ENCODE measurements at places on chromosomes 11 and 22.

DNA sequence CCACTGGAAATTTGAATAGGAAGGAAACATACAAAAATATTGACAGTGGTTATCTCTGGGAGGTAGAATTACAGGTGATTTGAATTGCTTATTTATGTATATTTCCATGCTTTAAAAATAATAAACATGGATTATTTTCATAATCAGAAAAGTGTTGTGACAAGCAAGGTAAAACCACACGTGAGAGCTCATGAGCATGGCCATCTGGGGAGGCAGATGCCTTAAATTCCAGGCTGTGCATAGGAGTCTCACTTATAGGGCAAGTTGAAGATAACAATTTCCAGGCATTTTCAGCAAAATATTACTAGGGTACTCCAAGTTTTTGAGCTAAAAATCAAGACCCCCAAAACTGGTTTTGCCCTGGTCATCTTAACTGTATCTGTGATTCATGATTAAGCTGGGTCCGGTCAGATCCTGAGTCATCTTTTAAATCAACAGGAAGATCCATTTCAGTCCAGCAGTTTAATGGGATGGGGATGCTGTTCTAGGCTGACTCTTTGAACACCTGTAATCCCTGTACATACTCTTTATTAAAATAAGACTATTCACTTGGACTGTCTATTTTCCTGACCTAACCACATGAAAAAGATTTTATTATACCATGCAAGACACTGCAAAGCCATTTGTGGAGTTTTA, 115.8 kb upstream of the NARS2 start:
- DNase-seq = no peak

DNA sequence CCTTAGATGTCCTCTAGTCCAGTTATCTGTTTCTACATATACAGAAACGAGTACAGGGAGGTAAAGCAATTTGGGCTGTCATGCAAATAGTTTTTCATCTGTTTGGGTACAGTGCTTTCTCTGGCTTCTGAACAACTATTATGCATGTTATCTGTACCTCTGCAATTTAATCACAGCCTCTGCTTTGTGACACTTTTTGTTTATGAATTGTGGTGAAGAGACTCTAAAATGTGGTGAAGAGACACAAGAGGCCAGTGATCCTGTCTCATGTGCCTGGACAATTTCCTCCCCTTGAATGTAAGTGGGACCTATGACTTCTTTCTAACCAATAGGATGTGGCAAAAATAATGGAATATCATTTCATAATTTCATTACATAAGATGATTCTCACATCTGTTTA, 130.3 kb upstream of the ARHGAP42 start:
- no peak for DNase-seq

DNA sequence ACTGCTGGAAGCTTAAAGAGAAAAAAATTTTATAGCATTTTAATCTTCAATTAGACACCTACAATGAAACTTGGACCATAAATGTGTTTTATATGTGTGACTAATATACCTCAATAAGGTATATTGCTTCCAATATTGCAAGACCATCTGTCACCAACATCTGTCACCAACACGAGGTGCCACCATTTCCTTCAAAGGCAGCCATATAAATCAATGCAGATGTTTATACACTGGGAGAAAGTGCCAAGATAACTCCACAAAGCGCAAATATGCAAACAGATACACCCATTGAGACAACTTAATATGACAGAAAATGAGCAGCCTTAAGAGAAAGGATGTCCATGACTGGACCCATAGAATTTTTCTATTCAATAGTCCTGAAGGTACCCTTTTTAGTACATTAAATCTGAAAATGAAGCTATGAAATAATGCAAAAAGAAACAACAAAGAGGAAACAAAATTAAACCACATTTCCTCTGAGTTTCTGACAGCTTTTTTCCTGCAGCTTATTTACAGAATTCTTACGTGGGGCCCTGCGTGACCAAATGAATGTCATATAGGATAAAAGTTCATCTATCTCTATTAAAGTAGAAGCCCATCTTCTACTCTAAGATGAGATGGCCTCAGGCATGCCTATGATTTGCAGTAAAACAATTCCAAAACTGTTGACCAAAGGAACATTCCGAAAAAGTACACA, 12.5 kb downstream of the MPZL3 start:
- no peak for DNase-seq

DNA sequence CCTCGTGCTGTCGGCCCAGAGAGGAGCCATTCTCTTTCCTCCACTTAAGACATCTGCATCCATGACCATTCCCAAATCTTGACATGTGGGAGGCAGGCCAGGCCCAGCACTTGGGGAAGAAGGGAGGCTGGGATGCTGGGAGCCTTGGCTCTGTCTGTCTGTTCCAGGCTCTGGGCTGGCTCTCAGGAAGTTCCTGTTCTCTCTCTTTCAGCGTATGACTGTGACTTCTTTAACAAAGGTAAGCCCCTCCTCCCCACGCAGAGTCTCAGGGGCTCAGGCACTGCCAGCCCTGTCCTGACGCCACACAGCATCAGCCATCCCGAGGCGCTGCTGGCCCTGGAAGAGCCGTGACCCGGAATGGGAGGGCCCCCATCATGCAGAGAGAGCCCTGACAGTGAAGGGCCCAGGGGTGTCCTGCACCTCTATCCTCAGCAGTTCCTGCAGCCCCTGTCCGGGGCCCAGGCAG, 52.4 kb downstream of the OTOG start:
- DNase-seq = no peak

DNA sequence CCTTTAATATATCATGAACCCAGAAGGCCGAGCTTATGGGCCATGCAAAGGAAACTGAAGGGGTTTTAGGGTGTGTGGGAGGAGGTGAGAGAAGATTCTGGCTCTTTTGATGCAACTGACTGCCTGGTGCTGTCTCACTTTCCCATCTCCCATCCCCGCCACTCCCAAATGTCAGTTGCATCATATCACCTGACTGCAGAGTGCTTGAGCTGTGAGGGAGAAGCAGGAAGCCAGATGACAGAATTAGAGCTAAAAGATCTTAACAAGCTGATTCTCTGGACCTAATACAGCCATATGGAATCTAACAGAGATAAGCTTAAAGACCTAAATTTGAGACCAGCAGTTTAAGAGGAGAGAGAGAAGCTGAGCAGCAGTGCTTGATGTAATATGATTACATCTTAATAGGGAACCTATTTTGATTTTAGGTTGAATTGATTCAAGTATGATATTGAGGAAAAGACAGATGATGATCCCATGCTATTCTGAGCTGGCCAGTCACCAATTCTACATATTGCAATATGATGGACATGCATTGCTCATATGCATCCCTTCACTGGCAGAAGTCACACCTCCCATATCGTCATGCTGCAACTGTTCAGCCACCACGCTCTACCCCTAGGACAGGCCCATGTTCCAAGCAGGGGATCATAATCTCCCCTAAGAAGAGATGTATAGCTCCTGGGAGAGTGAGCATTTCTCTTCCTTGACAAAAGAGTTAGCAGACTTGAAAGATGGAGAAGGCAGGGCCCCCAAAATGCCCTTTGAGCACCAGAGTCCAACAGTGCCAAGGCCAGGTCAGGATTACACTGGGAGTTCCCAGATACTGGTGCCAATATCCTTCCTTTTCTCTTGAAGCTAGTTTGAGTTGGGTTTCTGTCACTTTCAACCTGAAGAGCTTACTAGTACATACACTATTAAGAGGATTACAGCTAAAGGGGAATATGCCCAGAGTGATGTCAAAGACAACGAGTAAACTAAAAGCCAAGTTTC, 44.9 kb downstream of the PLEKHA7 start:
- peak; percentile 65 for DNase-seq

- DNase-seq = no peak
Observed at GRCh38 chr22:41201141-41201540, 4.0 kb upstream of the L3MBTL2 start.

DNA sequence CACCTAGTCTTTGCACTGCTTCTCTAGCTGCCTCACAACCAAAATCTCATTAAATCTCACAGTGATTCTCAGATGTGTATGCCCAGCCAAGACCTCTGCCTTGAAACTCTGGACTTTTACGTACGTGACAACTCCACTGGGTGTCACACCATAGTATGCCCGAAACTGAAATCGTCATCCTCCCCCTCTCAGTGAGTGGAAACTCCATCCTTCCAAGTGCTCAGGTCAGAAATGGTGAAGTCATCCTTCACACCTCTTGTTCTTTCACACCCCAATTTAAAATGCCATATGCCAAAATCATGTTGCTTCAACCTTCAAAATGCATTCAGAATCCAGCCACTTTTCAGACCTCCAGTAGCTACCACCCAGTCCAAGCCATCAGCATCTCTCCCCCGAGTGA, 42.5 kb downstream of the SFI1 start:
- DNase-seq = no peak

- no peak for DNase-seq
Observed at GRCh38 chr11:115425250-115425649, 79.0 kb downstream of the CADM1 start.

GRCh38 chr11:73271936-73272679, at the start of gene P2RY6:
Gene P2RY6 (plus strand): TSS chr11:73272338. CDS start chr11:73296519, 24,181 bp downstream.
- peak; percentile 76 for DNase-seq

GRCh38 chr11:122893131-122893530, 10.6 kb downstream of the JHY start:
- no peak for DNase-seq

- DNase-seq = no peak
Observed at GRCh38 chr22:43743131-43743530, 69.0 kb downstream of the EFCAB6 start.

GRCh38 chr22:47060718-47061117, 298.3 kb downstream of the TBC1D22A start:
- no peak for DNase-seq

GRCh38 chr11:132904607-132905006, 627.7 kb downstream of the OPCML start:
- no peak for DNase-seq

DNA sequence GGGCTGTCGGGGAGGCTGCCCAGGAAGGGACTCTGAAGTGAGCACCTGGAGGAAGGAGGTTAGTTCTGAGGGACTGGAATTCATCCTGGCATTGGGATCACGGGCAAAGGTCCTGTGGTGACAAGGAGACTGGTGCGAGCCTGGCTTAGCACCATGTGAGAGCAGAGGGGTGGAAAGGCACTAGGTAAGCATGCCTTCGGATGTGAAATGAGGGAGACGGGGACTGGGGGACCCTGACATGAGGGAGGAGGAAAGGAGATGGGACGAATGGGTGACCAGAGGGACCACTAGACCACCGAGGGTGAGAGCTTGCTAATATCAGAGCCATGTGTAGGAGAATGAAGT, 3.1 kb upstream of the VPREB1 start:
- no peak for DNase-seq

DNA sequence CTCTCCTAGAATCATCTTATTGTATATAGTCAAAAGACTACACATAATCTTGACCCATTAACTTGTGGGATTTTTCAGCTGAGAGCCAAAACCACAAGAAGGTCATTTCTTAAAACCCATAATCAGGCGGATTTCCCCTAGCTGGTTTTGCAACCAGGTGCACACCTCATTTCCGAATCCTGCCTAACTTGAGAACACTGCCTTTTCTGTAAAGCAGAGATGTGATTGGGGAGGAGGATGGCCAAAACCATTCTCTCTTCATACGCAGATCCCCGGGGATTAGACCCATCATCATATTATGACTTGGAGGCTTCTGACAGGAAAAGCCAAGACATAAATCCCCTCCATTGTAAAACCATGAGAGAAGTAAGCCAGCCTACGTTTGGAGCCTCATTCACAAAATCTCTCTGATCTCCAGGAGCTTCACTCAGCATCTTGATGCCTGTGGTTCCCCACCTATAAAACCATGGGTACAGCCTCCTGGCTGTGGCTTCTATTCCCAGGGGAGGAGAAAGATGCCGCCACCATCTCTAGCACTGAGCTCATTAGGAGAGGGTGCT, 191.3 kb downstream of the KIF18A start:
- no peak for DNase-seq

DNA sequence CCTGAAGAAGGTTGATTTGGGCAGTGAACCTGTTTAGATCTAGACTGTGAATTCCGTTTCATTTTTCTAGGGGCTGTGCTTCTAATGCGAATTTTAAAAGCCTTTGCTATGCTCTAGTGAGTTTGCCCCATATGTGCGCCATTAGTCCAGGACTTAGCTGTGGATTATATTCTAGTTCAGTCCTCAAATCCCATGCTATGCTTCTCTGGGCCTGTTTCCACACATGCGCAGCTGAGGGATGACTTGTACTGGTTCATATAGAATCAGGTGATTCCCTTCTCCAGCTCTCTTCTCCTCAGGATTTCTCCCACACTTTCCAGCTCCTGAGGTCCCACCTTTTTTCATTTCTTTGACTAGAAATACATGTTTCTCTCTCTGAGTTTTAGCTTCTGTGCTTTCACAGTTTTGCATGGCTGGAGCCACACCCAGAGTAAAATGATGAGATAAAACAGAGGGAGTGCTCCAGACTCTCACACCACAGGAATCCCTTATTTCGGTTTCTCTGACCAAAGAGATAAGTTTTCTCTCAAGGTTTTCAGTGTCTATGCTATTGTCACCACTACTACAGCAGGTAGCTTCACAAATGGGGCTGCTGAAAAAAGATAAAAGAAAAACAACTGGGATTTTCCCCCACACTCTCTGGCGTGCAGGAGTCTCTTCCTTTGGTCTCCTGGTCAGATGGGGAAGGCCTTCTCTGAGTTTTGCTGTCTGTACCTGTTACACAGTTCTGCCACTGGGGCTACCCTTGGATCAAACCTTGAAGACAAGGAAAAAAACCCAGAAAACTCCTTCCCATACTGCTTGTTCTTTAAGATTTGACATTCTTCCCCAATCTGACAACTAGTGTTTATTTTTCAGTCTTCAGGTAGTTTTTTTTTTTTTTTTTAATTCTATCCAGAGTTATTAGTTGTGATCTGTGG, 96.2 kb upstream of the TEAD1 start:
- no peak for DNase-seq

- DNase-seq = no peak
Observed at GRCh38 chr11:106503901-106504300, 426.4 kb downstream of the AASDHPPT start.

- DNase-seq = no peak
Observed at GRCh38 chr11:22371160-22371559, 33.0 kb downstream of the SLC17A6 start.

- DNase-seq = no peak
Observed at GRCh38 chr11:129968591-129969419, 33.8 kb downstream of the PRDM10 start.

- DNase-seq = no peak
Observed at GRCh38 chr11:68923614-68924013, 19.9 kb downstream of the IGHMBP2 start.

GRCh38 chr22:49853981-49854831, 562 bp downstream of the ZBED4 start:
- DNase-seq = no peak

- no peak for DNase-seq
Observed at GRCh38 chr22:28773461-28773867, 969 bp downstream of the CCDC117 start.

GRCh38 chr11:69680688-69681087, 5.5 kb upstream of the LTO1 start:
- no peak for DNase-seq

All from NCI-H2029 (cell line).